Pons (tissue), 1 donor: ENCODE measurements at places on chromosomes 11 and 22.

- DNase-seq, result peak; percentile 69
Observed at GRCh38 chr11:18802381-18803257, 11.0 kb upstream of the PTPN5 start.

- DNase-seq, result no peak
Observed at GRCh38 chr11:88295028-88295427, 42.5 kb downstream of the CTSC start.

DNA sequence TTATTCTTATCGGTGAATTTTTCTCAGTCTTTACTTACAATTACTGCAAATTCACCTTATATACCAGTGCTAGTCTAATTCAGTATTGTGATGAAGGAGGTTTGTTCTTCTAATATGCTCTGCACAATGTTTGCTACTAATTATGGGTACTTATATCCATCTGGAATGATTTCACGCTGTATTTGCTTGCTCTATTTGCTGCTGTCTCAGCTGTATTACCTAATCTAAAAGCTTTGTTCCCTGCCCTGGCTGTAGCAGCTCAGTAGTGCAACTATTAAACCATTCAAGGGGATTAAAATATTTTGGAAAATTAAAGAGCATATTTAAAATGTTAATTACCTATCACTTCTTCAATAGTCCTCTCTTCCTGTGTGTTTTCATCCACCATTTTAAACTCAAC is 375.3 kb downstream of the LUZP2 start:
- DNase-seq, result no peak

DNA sequence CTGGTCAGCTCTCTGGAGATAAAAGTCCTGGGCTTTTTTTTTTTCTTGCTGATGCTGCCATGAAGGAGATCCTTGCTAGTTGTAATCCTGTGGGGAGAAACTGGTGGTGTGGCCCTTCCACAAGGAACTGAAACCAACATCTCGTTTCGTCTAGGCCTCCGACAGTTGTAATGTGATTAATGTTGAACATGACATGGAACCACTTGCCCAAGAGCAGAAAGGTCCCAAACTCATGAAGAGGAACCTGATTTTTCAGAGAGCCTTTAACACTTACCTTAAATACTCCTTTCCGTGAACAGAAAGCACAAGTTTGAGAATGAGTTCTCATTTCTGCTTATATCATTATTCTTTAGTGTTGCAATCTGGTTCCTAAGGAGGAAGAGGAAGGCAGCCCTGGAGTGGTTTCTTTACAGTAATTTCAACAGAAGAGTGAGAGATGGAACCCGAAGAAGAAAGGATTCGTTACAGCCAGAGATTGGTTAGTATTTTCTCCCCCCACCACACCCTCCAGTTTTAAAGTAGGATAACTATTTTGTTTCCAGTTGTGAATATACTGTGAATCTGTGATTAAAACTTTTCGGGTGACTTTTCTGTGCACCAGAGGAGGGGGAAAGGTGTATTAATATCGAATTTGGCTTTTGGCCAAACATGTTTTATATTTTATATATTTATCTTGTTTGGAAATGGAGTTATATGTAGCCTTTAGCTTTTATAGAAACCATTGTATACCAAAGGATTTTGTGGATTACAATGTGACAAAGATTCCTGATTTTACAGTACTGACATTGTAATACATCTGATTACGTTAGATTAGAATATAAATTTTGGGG is 2.0 kb downstream of the KDM2A start:
- DNase-seq, result peak; percentile 76

- DNase-seq, result no peak
Observed at GRCh38 chr11:7605186-7605943, 67.9 kb downstream of the CYB5R2 start.

DNA sequence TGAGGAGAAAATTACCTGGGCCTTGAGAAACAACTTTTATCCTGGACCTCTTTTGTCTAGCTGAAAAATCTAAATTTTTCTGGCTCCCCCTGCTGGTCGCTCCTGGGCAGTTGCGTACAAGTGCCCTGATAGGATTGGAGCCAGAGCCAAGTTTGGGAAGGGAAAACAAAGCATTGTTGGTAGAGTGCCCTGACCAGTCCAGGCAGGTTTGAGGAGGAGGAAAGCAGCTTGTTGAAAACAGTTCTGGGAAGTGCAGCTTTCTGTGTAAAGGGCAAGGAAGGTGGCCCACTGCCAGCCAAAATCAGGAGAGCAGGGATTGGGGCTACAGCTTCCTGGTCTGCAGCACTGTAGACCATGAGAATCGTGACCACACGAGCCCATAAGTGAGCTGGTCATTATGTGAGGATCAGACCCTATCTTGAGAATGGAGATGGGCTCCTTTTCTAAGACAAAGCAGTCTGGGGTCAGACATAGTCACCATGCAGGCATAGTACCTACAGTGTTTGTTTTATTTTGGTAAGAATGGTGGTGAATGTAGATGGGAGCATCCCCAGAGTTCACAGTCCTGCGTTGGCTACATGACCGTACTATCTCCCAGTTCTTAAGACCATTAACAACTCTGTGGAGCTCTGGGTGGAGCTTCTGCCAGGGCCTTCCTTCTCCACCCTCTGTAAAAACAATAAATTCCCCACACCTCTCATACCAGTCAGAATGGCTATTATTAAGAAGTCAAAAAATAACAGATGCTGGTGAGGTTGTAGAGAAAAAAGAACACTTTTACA is 21.3 kb upstream of the PIK3IP1 start:
- DNase-seq, result peak; percentile 89

DNA sequence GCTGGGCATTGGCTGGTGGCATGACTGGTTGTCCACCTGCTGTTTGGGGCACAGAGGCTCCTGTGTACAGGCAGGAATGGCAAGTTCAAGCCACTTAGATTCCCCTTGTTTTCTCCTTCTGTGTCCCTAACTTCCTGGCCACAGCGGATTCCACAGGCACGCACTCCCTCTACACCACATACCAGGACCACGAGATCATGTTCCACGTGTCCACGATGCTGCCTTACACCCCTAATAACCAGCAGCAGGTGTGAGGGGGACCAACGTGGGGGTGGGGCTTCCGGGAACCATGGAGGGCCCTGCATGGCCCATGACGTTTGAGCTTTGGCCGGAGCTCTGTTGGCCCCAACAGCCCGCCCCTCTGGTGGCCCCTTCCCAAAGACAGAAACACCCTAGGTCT is 7.8 kb downstream of the SIPA1 start:
- DNase-seq, result no peak

DNA sequence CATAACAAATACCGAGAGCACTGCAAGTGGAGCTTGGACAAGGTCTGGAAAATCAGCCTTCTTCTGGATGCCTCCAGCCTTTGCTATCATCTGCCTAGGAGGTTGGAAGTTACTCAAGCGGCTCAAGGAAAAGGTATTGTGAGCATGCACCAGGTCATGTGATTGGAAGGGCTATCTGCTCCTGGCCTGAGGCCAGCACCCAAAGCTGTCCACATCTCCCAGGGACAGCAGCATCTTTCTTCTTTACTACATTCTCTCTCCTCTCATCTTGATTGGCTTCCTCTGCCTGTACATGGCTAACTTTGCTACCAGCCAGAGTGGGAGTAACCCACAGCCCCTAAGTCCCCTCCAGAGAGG is 44.2 kb upstream of the AMPD3 start:
- DNase-seq, result no peak

- peak; percentile 68 for DNase-seq
Observed at GRCh38 chr22:21865041-21865440, 2.4 kb downstream of the MAPK1 start.

GRCh38 chr11:17473071-17473744 is 3.4 kb downstream of the ABCC8 start:
- no peak for DNase-seq

DNA sequence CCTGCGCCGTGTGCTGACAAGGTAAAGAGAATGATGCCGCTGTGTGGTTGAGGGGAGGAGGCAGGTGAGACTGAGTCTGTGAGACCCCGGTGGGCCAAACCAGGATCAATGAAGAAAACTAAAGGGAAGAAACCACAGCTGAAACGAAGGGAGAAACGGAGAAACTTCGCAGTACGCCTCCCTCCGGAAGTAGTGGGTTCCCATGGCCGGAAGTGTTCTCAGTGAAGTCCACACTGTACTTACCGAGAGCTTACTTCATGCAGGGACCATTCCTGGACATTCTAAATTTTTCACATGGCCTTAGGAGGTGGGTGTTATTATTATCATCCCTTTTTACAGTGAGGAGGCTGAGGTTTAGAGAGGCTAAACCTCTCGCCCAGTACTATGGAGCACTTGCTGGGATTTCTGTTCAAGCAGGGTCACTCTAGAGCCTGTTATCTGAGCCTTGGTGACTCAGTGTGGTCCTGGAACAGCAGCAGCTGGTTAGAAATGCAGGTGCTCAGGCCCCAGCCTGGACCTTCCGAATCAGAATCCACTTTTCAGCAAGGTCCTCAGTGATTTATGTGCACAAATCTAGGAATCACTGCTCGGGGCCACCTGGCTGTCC is 17.9 kb downstream of the CD5 start:
- no peak for DNase-seq

- no peak for DNase-seq
Observed at GRCh38 chr22:20553947-20554741, 46.7 kb downstream of the MED15 start.

- no peak for DNase-seq
Observed at GRCh38 chr11:118911880-118912741, 13.6 kb downstream of the BCL9L start.

DNA sequence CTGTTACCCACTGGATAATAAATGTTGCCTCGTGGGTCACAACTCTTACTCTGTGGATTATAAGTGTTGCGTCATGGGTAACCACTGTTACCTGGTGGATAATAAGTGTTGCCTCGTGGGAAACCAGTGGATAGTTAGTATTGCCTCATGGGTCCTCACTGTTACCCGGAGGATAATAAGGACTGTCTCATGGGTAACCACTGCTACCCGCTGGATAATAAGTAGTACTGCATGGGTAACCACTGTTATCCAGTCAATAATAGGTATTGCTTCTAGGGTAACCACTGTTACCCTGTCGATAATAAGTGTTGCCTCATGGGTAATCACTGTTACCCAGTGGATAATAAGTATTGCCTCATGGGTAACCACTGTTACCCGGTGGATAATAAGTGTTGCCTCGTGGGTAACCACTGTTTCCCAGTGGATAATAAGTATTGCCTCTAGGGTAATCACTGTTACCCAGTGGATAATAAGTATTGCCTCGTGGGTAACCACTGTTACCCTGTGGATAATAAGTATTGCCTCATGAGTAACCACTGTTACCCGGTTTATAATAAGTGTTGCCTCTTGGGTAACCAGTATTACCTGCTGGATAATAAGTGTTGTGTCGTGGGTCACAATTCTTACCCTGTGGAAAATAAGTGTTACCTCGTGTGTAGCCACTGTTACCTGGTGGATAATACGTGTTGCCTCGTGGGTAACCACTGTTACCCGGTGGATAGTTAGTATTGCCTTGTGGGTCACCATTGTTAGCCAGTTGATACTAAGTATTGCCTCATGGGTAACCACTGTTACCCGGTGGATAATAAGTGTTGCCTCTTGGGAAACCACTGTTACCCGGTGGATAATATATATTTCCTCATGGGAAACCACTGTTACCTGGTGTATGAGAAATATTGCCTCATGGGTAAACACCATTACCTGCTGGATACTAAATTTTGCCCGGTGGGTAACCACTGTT is 15.7 kb upstream of the NXPE4 start:
- DNase-seq, result no peak

DNA sequence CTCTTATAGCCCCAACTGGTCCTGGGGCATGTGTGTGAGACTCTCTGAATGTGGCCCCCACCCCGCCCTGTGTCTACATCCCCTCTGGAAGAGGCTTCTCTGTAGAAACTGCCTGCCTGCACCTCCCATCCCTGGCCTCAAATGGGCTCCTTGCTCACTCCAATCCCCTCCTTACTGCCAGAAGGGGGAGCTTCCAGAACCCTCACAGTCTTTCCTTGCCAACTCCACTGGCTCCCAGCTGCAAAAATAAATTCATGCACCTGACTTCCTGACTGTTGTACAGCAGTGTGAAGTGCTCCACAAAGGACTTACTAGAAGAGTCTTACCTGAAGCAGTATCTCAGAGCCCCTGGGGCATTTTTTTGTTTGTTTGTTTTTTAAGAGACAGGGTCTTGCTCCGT is 15.2 kb upstream of the SERPIND1 start:
- DNase-seq, result no peak

DNA sequence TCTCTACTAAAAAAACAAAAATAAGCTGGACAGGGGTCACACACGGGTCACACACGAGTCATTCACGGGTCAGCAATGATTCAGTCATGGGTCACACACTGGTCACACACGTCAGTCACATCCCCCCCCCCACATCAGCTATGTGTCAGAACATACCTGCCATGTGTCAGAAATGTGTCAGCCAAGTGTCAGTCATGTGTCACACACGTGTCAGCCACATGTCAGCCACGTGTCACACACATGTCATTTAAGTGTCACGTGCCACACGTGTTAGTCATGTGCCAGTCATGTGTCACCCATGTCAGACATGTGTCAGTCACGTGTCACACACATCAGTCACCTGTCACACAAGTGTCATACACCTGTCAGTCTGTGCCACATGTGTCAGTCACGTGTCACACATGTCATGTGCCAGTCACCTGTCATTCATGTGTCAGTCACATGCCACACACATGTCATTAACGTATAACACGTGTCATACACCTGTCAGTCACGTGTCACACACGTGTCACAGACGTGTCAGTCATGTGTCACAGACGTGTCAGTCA is 28.7 kb upstream of the MMP20 start:
- DNase-seq, result no peak

DNA sequence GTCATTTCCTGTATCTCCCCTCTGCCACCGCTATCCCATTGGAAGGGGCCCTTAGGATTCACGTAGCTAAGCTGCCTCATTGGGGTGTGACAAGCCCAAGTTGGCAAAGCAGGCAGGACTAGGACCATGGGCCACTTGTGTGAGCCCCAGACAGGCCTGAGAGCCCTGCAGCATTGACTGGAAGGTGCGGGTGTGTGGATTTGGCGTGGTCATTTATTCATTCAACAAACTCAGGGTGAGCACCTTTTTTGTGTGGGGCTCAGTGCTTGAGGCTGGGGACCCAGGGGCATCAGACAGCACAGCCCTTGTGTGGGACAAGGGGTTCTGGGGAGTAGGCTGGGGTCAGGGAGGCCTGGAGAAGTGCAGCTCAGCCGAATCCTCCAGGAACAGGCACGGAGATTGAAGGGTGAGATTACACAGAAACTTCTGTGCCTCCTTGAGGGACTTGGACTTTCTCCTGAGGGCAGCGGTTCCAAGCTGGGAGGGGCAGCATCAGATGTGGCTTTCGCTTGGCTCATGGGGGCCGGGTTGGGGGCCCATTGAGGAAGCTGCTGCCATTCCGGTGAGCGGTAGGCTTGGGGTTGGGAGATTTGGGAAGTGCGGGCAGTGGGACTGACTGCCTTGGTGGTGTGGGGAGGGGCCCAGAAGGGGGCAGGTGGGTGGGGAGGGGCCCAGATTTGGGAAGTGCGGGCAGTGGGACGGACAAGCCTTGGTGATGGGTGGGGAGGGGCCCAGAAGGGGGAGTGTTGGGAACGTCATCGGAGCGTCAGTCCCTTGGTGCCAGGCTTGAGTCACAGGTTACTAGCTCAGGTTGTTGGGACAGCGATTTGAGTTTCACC is 11.9 kb downstream of the MGAT3 start:
- no peak for DNase-seq
